ENCODE measurements at places on chromosomes 12 and 14.

DNA sequence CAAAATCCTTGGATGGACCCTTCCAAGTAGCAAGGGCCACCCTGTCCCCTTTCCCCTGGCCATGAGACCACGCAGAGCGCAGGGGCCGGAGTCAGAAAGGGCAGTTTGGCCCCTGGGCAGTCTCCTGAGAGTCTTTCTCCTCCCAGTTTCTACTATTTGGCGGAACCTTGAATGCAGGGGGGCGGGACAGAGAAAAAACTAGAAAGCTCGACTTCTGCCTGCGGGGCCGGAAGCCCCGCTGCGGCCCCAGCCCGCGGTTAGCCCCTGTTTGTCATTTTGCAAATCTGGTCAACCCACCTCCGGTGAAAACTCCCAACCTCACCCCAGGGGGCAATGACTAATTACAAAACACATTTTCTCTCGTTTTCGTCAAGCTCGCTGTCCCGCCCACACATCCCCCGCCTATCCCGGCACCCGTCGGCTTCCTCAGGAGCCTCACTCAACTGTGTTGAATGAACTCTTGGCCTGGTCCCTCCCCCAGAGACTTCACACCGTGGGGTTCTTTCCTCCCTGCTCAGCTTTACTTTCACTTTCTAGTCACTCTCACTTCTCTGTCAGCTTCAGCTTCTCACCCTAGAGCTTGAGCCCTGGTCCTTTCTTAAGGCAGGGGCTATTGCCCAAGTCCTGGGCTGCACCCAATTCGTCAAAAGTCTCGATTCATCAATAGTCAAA, 66.7 kb downstream of the IRF2BPL start:
- peak; percentile 64 for DNase-seq

GRCh38 chr12:95605875-95606274, 54.6 kb upstream of the USP44 start:
- no peak for DNase-seq

DNA sequence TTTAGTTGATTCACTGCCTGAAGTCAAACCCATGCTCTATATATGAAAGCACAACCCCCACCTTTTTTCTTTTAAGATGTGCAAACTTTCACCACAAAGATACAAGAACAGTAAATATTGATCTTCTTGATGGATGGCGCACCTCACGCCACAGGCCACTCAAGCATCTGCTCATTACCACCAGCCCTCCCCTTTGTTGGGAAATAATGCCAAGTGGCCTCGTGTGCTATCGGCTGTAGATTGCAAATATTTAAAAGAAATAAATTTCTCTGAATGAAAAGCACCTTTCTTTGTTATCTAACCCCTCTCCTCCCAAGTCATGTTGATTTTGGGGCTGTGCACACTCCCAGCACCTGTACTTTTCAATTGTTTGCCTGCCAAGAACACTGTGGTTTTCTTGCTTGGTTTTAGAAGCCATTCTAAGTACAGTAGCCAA, 122.7 kb downstream of the C12orf42 start:
- DNase-seq = no peak

GRCh38 chr12:40203060-40203430, 21.8 kb upstream of the LRRK2 start:
- DNase-seq = no peak

- DNase-seq = no peak
Observed at GRCh38 chr12:3326156-3326849, 164.7 kb upstream of the PRMT8 start.

DNA sequence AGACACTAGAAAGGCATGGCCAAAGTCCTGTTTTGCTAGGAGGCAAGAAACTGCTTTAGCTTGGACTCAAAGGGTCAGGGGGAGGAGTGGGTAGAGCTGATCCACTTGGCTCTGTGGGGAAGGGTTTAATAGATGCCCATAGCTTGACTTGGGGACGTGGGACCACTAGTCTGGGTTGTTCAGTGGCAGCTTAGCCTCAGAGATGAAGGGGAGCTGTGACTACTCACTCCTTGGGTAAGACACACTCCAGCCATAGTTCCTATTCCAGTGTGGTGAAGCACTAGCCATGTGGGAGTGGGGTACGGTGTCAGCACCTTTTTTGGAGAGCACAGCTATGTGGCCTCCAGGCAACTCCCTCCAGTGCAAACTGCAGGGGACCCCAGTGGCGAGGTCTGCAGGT, 257.3 kb downstream of the TMEM121 start:
- no peak for DNase-seq

Measured in liver (tissue), 10 donors.